Cardiac muscle cell (in vitro differentiated cells and primary cell): ENCODE measurements at places on chromosomes 7 and 10. TPM values are rescaled to one million over a fixed set of nuclear protein-coding genes. Genes with fewer than 3 reads are reported as not detected.

Gene LRRC17
- total RNA-seq, result 5.7 and 9.7 TPM in 2 replicates

Gene CYP2W1
- 3.4 TPM in 1 of 2 replicates, not detected in the other for total RNA-seq

Gene ITGB8
- 1.3 and 2.0 TPM in 2 replicates for total RNA-seq

Gene NKX1-2
- 0.33 TPM in 1 of 2 replicates, not detected in the other for total RNA-seq

Gene GJC3
- not detected in 2 replicates for total RNA-seq

Gene CAMK2G
- 28.2 and 29.8 TPM in 2 replicates for total RNA-seq

Gene INA
- 1.1 and 1.3 TPM in 2 replicates for total RNA-seq

Gene SRRM3
- 0.89 and 1.2 TPM in 2 replicates for total RNA-seq

Gene ARHGEF5
- 0.95 and 1.3 TPM in 2 replicates for total RNA-seq

Gene COL13A1
- 72.3 and 150 TPM in 2 replicates for total RNA-seq

Gene ZNF853
- total RNA-seq, result 31.3 and 32.2 TPM in 2 replicates

Gene AKR1C4
- not detected in 2 replicates for total RNA-seq

Gene LRGUK
- 0.21 and 0.36 TPM in 2 replicates for total RNA-seq

Gene CNPY1
- total RNA-seq, result 0.15 TPM in 1 of 2 replicates, not detected in the other

Gene KIAA1549
- 8.8 and 13.6 TPM in 2 replicates for total RNA-seq

Gene TCERG1L
- total RNA-seq, result 0.12 and 0.32 TPM in 2 replicates

Gene TUBB8
- total RNA-seq, result 0.36 TPM in 1 of 2 replicates, not detected in the other

Gene SPDYE16
- total RNA-seq, result 0.11 and 1.1 TPM in 2 replicates

Gene FXYD4
- not detected in 2 replicates for total RNA-seq

Gene GSTO2
- 1.7 and 2.2 TPM in 2 replicates for total RNA-seq
